ENCODE measurements at places on chromosomes 12 and 14. TPM values are rescaled to one million over a fixed set of nuclear protein-coding genes. Genes with fewer than 3 reads are reported as not detected.
A peak's percentile ranks its signal among the peaks of the same experiment; 100 is the strongest.

Gene PTMS
- total RNA-seq: 56.5 TPM

GRCh38 chr14:64294672-64295413 is 672 bp upstream of the ESR2 start:
- peak; percentile 42 for DNase-seq

DNA sequence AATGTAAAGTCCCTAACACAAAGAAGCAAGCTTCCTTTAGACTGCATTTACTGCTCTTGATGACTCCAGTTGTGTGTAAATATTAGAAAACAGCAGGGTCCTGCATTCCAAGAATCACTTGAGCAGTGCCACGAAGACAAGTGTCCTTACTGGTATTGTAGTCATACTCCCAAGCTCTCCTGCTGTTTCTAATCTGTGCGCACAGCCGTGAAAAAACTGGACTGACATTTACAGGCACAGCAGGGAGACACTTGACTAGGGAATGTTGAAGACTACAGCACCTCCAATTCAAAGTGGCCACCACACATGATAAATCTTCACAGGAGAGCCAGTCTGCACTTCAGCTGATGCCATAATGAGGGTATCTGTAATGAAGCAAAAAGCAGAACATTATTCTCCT is 91.4 kb downstream of the VRK1 start:
- no peak for DNase-seq

DNA sequence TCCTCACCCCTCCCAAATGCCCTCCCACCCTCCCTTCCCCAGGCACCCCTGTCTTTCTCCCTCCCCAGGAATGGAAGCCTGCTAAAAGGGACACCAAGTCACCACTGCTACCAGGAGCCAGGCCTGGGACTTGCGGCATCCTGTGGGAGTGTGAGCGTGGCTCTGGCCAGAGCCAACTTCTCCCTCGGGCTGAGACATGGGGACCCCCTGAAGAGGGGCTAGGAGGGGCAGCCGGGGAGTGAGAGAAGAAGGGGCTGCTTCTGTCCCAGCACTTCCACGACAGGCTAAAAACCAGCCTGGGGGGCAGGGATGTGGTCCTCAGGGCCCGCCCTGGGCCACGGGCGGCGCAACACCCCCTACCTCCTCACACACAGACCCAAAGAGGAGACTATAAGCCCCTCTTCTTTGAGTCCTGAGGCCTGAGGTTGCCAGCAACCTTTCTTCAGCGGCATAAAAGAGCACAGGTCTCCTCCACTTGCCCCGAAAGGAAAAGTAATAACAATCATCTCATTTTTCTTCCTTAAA is 278.9 kb downstream of the DPF3 start:
- no peak for DNase-seq

GRCh38 chr12:125222876-125223275 is 157.6 kb downstream of the AACS start:
- no peak for DNase-seq

DNA sequence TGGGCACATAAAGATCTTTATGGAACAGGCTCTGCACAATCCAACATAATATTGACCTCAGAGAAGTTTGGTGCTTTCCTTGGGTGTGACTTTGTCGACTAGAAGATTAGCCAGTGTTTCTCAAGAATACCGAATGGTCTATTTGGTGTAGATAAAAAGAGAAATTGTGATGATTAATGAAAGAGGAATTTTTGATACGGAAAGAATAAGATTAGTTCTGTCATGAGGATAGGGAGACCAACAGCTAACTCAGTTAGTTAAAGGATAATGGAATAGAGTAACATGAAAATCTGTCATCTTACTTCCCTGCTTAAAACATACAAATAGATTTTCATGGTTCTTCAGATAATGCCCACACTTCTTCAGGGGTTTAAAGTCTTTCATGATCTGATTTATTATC is 24.2 kb downstream of the PTPRO start:
- DNase-seq: no peak

Gene ITGA7
- total RNA-seq: 0.64 TPM

DNA sequence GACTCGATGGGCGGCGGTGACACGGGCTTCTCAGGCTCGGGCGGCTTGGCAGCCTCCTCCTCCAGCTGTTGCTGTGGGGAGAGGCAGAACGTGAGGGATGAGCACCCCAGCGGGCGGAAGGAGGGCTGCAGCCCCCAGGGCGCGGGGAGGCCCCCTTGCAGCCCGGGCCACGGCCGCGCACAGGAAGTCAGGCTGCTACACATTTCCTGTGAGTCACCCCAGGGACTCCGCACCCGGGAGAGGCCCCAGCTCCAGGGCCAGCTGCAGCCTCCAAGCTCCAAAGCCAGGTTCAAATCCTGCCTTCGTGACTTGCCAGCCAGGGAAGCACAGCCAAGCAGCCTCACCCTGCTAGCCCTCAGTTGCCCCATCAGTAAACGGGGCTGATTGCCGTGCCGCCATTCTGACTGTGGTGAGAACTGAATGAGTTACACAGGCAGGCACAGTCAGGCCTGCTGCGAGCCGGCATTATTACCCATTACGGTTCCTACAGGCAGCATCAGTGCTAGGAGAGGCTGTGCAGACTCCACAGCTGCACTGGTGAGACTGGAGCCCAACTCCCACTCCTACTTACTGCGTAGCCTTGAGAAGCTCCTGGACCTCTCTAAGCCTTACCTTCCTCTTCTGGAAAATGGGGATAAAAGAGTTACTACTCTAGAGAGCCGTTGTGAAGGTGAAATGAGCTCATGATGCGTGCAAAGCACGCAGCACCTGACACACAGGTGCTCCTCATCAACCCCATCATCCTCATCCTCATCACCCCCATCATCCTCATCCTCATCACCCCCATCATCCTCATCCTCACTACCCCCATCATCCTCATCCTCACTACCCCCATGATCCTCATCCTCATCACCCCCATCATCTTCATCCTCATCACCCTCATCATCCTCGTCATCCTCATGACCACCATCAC is 100.9 kb downstream of the NCOR2 start:
- no peak for DNase-seq

DNA sequence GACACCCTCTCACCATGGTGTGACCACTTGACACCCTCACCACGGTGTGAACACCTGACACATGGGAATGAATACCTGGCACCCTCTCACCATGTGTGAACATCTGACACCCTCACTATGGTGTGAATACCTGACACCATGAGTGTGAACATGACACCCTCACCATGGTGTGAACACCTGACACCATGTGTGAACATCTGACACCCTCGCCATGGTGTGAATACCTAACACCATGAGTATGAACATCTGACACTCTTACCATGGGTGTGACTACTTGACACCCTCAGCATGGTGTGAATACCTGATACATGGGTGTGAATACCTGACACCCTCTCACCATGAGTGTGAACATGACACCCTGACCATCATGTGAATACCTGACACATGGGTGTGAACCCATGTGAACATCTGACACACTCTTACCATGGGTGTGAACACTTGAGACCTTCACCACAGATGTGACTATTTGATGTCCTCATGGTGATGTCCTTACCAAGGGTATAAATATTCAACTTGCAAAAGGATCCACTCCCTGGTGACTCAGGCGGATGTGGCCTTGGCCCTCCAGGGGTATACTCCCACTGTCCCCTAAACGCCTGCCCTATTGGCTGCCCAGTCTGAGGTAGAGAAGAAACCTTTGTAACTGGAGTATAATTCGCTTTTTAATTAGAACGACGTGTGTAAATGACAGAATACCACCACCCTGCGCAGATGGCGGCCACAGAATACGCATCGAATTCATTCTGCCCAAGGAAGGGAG is 29.1 kb downstream of the RFLNA start:
- DNase-seq: no peak

Gene SYT1
- total RNA-seq: 13.7 TPM

GRCh38 chr12:64782191-64782876 is 23.1 kb upstream of the GNS start:
- no peak for DNase-seq

DNA sequence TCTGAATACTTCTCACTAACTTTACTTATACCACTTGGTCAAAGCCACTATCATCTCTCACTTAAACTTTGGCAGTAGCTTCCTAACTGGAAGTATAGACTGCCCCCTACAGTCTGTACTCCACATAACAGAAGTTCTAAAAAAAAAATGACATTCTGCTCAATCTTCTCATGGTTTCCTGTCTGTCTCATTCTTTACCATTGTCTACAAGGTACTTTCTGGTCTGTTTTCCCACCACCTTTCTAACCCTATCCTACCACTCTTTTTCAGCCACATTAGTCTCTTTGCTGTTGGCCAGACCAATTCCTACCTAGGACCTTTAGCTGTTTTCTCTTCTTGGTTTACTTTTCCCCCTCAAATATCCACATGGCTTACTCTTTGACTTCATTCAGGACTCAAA is 14.7 kb downstream of the CPSF6 start:
- peak; percentile 21 for DNase-seq

Gene NUMB
- 57.2 TPM for total RNA-seq

DNA sequence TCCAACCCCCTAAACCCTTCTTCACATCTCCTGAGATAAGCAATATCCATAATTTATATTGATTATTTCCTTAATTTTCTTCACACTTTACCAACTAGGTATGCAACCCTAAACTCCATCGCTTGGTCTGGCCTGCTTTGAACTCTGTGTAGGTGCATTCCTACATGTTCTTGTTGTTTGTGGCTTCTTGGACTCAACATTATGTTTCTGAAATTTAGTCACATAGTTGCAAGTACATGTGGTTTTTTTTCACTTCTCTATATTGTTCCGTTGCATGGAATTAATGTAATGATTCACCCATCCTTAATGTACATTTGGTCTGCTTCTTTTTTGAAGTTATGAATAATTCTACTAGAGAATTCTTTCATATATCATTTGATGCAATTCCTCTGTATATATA is 1.6 kb upstream of the TAS2R30 start:
- DNase-seq: no peak
